NCI-H2081 (cell line): ENCODE measurements at places on chromosomes 5 and 9.

- no peak for DNase-seq
These were observed 44.1 kb downstream of the APTX start for GRCh38 chr9:32957358-32957757.

DNA sequence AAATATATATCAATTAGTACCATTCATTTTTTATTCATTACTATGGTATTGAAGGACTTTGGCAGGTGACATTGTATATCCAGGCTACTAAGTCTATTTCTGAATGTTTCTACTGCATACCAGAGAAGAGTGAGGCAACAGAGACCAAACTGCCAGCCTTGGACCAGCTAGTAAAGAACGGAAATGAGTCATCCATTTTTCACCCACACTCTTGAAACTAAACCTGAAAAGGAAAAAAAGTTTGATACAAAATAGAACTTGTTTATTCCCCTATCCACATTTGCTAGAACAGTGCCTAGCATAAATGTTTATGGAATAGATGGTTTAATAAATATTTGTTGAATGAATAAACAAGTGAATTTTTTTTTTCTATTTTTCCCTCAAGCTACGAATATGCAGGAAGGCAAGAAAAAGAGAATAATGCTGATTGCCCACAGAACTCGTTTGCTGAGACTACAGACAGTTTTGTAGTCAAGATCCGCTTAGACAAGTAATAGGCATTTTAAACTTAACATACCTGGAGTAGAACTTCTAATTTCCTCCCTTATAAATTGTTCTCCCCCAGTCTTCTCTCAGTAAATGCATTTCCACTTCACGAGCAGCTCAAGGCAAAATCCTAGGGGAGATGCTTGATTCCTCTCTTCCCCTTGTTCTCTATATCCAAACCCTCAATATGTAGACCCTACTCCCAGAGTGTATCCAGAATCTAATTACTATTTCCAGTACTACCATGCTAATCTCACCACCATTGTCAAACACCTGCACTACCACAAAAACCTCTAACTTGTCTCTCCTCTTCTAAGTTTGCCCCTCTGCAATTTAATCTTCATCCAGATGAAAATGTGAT is 146.2 kb upstream of the RASA1 start:
- no peak for DNase-seq

DNA sequence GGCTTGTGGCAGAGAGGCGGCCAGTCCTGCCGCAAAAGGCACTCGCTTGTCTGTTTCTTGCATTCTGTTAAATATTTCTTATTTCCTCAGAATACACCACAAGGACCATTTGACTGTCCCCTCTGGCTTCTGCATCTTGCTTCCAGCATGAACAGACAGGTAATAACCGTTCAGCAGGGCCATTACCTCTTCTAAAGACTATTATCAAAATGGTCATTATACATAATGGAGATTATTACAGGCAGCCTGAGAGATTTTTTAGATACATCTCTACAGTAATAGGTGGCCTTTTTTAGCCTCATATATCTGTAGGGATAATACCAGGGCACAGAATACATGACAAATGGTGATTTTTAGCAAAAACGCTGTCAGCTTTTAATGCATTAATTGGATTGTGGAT is 382.0 kb downstream of the PSAT1 start:
- peak; percentile 36 for DNase-seq

GRCh38 chr5:51416149-51416548 is 32.9 kb downstream of the ISL1 start:
- no peak for DNase-seq

DNA sequence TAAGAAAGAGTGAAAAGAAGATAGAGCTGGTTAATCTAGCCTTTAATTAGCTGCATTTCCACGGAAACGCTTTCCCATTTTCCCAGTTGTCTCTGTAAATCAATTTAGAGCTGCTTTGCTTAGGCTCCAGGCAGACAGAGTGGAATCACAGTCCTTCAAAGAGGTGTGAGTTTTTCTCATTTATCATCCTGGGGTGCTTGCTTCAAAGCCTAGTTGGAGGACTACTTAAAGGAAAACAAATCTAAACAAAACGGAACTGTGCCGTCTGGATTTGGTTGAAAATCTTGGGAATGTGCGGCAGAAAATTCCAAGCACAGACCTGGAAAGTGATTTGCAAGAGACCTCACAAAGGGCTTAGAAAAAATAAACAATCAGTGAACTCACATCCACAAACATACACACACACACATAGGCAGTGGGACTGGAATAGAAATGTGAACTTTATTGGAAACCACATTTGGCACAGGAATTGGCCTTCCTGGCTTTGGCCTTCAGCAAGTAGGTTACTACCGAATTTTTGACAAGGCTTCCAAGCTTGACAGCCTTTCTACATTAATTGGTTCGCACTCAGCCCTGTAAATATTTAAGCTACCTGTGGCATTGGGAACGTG is 235.2 kb upstream of the SLC24A2 start:
- DNase-seq, result no peak

- DNase-seq, result no peak
These were observed 54.6 kb upstream of the ELL2 start for GRCh38 chr5:96016216-96016615.

DNA sequence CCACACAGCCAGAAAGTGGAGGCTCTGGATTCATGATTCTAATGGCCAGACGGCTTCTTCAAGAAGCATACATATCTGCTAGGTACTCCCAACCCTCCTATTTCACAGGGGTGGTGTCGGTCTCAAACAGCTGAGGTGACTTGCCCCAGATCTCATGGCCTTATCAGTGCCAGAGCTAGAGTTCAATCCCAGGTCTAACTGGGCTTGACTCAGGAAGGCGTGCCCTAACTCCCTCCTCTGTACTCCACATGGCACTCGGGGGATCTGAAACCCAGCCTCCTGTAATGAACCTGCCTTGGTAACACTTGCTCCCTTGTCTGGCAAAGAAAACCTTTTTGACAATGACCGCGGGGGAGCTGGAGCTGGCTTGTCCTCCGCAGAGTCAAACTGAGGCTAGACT is 2.1 kb downstream of the QRFP start:
- DNase-seq, result no peak

- DNase-seq, result peak; percentile 48
These were observed 212.3 kb upstream of the MPDZ start for GRCh38 chr9:13491493-13492424.

- DNase-seq, result no peak
These were observed 2.7 kb downstream of the CNTLN start for GRCh38 chr9:17137566-17137965.

DNA sequence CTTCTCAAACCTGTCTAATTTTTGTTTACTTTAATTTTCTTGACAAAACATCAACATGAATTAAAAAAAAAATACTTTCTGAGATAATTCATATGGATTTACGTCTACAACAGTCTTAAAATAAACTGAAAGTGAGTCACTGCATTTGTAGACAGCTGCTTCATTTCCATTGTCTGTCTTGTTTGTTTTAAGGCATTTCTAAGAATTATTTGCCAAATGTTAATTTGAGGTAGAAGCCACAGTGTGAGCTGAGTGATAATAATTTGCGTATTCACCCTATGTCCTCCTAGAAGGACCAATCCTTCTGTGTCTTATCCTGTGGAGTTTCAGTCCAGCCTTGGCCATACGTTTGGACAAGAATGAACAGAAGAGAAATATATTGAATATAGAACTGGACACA is 174.5 kb downstream of the CFAP90 start:
- no peak for DNase-seq

GRCh38 chr9:134408939-134409737 is 82.9 kb downstream of the RXRA start:
- DNase-seq, result no peak

DNA sequence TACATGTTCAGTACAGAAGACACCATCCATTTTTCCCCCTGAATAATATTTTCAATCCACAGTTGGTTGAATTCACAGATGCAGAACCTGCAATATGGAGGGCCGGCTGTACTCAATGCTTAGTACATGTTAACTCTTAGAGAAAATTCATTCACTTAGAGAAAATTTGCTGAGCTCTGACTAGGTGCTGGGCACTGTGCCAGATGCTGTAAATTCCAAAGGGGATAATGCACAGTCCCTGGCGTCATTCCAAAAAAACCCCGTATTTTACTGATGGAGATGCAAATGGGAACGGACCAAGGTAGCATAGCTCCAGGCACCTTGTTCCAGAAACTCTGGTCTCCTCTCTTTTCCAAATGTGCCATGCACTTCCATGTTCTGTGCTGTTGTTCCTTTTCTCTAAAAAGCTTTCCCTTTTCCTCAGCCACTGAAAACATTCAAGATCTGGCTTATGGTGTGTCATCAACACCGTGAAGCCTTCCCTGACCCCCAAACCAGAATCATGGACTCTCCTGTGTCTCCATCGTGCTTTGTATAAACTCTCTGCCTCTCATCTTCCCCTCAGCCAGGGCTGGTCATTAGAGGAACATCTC is 55.7 kb upstream of the COL15A1 start:
- peak; percentile 42 for DNase-seq

DNA sequence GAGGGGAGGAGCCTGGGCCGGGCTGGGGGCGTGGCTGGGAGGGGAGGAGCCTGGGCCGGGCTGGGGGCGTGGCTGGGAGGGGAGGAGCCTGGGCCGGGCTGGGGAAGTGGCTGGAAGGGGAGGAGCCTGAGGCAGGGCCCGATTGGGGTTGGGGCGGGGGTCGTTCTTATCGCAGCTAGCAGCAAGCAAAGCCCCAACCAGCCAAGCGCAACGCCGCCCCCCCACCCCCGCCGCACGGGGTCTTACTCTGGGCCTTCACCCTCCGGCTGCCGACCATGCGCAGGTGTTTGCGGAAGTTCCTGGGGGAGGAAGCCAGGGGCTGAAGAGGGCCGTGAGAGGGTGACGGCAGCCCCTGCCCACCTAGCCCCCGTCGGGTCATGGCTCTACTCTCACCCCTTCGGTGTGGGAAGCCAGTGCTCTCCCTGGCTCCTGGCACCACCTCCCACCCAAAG is 5.0 kb downstream of the NSMF start:
- DNase-seq, result no peak

DNA sequence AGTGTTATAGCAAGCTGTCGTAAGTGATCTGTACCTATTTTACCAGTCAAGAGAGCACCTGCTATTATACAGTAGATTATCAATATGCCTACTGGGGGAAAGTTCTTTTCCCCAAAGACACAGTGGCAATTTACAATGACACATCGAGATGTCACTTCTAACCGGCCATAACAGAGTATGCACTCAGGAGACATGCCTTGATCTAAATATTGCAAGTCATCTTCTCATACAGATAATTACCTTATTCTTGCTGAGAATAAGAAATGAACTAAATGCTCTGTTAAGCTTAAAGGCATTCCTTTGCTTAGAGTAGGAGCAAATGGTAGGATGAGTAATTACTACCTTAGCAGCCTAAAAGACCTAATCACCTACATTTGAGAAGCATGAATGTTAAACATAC is 71.6 kb downstream of the PKD2L2 start:
- DNase-seq, result no peak

DNA sequence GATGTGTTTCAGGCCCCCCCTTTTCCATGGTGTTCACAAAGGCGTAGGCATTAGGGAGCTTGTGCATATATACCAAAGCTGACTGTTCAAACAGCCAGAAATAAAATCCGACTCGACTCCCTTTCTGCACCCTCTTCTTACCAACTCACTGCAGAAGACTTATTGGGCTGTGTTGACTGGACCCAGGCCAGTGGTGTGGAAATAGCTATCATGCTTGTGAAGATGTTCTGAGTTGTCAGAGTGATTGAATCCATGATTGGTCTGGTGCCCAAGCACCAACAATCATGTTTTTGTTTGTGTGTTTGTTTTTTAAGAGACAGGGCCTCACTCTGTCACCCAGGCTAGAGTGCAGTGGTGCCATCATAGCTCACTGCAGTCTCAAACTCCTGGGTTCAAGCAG is 21.6 kb downstream of the TJP2 start:
- DNase-seq, result no peak

DNA sequence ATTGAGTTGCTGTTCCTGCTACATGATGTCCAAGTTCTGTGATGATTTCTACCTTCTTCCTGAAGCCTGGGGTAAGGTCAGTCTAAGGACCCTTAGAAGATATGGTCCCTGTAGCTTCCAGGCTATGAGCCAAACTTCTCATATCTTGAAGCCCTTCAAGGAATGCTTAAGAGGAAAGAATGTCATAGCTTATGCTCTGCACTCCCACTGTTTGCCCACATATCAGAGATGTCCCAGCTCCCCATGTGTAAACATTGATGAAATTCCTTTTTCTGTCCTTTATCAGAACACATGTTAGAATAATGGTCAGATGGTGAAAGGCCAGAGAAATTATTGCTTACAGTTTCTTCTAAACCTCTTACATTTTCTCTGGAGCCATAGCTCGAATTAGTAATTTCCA is 41.4 kb upstream of the RUSC2 start:
- DNase-seq, result no peak

DNA sequence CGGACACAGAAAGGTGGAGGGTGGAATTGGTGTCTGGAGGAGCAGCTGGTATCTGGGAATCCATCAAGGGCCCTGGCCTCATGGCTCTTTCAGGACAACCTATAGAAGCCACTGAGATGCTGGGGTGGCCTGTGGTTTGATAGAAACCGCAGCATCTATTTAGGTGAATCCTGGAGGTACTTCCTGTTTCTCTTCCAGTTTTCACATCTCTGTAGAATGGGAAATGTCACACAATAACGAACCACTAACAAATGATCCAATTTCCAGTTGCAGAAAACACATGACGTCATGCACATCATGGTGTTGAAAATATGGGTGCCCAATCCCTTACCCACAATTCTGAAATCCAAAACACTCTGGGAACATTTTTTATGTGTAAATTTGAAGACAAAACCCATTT is 52.2 kb downstream of the ROPN1L start:
- DNase-seq, result no peak

- DNase-seq, result peak; percentile 47
These were observed 107.4 kb downstream of the ZNF462 start for GRCh38 chr9:106970219-106970975.

DNA sequence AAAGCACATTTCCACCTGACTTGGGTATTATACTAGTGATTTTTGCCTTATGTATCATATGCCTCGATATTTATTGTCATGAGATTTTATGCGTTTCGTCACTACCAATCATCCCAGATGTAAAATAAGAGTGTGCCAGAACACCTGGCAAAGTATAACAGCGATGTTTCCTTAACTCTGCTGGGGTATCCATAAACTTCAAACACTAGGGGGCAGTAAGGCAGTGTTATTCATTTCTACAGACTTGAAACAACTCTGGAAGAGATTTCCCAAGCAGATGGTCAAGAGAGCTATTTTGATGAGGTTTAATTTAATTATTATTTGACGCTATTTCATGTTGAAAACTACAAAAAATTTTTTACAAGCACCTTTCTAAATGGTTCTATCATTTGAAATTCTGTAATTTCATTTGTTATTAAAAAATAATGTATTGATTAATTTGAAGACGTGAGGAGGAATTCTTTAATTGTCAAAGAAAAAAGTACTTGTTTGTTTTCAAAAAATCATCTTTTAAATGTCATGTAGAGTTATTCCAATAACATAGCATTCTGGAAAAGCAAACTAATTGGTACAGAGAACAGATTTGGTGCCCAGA is 388.5 kb upstream of the CTNND2 start:
- DNase-seq, result peak; percentile 63

- DNase-seq, result no peak
These were observed 87.4 kb upstream of the ICE1 start for GRCh38 chr5:5335107-5335506.

DNA sequence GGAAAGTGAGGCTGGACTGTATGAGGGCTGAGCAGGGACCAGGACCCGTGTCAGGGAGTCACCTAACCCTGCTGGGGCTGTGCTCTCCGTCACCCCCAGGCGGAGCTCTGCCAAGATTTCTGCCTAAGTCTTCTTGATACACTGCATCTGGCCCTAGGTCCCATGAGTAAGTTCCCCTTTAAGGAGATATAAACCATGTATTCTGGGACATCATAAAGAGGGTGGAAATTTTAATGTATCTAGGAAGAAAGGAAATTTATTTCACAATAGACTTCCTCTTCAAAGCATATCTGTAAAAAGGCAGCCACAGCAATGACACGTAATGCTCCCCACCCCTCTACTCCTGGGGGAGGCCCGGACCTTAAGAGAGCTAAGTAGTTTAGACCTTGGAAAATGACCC is 183.4 kb downstream of the FBXL7 start:
- no peak for DNase-seq
